Stimulated activated CD8-positive, alpha-beta memory T cell treated with anti-CD3 and anti-CD28 coated beads, Interleukin-15, amount 100 ng/mL, for 1 hour (primary cell): ENCODE measurements at places on chromosomes 6 and 20.

- DNase-seq, result no peak
These were observed 6.3 kb upstream of the LOC128125822 start for GRCh38 chr6:63565727-63566596.

DNA sequence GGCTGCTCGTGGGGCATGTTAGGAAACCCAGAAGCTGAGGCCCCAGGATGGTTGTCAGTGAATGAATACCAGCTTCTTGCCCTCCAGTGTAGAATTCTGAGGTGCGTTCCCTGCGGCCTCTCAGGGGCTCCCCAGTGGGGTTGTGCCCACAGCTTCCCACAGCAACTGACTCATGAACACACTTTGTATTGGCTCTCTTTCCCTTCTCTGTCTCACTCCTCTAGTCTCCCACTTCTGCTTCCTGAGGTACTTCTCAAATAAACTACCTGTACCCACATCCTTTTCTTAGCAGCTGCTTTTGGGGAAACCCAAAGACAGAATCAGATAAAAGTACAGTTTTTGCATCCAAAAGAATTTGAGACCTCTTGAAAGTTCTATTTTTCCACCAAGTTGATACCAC, 107.7 kb upstream of the JAG1 start:
- DNase-seq, result no peak

- DNase-seq, result no peak
These were observed 9.1 kb downstream of the BCL2L1 start for GRCh38 chr20:31713312-31714273.

GRCh38 chr6:151399679-151400078, 8.3 kb upstream of the ZBTB2 start:
- no peak for DNase-seq

DNA sequence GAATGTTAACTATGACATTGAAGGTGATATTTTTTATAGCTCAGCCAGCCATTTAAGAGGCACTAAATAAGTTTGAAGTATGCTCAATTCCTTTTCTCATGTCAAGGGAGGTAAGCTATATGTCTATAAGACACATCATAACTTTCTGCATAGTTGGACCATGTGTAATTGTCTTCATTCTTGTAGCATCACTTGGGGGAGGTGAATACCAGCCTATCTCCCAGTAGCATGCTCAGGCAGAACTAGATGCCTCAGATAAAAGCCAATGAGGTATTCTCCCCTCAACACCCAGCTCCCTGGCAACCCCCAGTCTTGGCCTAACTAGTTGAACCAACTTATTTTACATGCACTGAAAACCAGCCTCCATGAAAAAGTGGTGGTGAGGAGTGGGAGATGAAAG, 158.3 kb upstream of the JAG1 start:
- no peak for DNase-seq

GRCh38 chr20:31548820-31549512, 34.7 kb downstream of the HM13 start:
- no peak for DNase-seq

DNA sequence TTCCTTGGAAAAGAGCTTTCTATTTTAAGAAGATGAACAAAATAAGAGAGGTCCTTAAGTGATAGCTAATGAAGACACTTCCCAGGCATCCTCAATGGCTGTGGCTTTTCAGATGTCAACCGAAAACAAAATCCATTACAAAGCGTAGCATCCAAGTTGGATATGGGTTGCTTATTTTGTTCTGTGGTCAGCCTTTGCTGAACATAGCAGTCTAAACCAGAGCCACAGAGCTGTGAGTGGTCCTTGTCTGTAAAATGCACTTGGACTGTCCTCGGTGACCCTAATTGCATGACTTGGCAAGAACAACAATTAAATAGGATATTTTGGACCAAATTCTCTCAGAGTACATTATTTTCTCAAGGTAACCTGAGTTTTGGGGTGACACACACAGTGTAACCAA, 10.4 kb upstream of the BFSP1 start:
- DNase-seq, result no peak
